ENCODE measurements at places on chromosomes 1 and 21.

DNA sequence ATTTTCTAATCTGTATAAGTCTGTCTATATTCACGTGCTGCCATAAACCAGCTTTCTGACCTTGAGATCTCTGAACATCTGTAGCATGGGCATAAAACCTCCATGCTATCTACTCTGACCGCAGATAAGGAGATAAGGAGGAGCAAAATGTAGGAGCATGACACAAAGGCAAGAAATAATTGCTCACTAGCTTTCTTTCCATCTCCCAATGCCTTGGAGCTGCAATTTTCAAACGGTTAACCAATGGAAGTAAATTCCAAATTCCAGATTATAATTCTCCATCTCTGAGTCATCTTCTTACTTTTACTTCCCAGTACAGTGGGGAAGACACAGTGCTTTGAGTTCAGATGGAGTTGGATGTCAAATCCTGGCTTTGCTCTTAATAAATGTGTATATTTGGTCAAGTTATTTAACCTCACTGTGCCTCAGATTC lies 41.6 kb downstream of the CD58 start:
- DNase-seq = peak; percentile 87

DNA sequence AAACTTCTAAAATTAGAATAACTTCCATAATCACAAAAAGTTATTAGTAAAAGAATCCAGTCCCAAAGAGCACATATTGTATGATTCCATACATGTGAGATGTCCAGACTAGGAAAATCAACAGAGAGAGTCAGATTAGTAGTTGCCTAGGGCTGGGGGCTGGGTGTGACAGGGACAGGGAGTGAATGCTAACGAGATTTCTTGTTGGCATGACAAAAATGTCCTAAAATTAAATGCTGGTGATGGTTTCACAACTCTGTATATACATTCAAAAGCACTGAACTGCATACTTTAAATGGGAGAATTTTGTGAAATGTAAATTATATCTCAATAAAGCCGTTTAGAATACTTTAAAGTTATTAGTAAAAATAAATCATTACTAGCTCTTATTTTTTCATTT lies 92.2 kb downstream of the SLC44A5 start:
- DNase-seq = no peak

- DNase-seq = peak; percentile 58
These were observed 2.0 kb downstream of the SKI start for GRCh38 chr1:2229911-2230731.

GRCh38 chr1:61463220-61463619 lies 261.7 kb downstream of the TM2D1 start:
- no peak for DNase-seq

DNA sequence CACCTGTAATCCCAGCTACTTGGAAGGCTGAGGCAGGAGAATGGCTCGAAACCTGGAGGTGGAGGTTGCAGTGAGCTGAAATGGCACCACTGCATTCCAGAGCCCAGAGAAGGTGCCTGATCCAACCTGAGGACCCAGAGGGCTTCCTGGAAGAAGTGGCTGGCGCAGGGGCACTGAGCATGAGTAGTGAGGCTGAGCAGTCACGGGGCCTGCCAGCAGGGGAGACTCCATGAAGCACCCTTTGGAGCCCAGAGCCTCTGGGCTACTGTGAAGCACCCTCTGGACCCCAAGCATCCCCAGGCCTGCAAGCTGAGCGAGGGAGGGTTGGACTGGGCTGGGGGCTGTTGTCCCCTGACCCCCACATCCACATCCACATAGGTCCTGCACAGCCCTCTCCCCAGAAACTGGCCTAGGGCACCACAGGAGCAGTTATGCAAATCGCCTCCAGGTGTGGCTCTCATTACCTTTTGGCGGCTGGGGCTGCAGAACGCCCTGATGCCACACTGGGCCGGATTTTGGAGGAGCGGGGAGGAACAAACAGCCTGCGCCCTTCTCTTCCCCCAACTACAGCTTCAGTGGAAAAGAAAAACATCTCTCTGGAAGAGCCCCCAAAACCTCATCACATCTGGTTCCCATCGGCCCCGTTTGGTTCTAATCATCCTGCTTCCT lies 78.2 kb upstream of the TARDBP start:
- no peak for DNase-seq

GRCh38 chr1:164470996-164471395 lies 88.0 kb upstream of the PBX1 start:
- no peak for DNase-seq

- no peak for DNase-seq
These were observed 16.8 kb upstream of the PLEKHM2 start for GRCh38 chr1:15667362-15667761.

DNA sequence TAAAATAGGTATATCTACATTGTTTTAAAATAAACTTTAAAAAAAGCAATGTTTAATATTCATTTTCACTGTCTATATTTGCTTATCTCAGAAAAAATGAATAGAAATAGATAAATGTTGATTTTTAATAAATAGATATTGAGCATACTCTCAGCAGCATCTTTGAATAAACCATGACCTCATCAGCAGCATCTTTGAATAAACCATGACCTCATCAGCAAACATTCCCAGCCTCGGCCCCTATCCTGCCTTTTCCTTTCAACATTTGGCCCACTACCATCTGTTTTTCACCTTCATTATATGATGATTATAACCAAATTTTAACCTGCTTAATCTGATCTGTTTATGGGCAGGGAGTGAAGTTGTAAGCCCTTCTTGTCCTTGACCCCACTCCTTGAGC lies 148.7 kb upstream of the SAMSN1 start:
- DNase-seq = no peak

GRCh38 chr1:218462116-218462515 lies 117.0 kb downstream of the TGFB2 start:
- no peak for DNase-seq
